ENCODE measurements at places on chromosomes 6 and 20. TPM values are rescaled to one million over a fixed set of nuclear protein-coding genes. Genes with fewer than 3 reads are reported as not detected.

The TP53TG5 gene
- not detected for total RNA-seq

The GNAS gene
- 756 TPM for total RNA-seq

The RAMACL gene
- total RNA-seq: 0.13 TPM

The GTSF1L gene
- not detected for total RNA-seq

The GABRR1 gene
- not detected for total RNA-seq

The RFX6 gene
- total RNA-seq: not detected

The REPS1 gene
- 28.6 TPM for total RNA-seq

The NR2E1 gene
- 0.13 TPM for total RNA-seq

The ADGRF4 gene
- 0.10 TPM for total RNA-seq

The MAFB gene
- total RNA-seq: 0.28 TPM

The TBXT gene
- total RNA-seq: not detected

The AGER gene
- 3.7 TPM for total RNA-seq

The ATAT1 gene
- 15.8 TPM for total RNA-seq

The OTOR gene
- not detected for total RNA-seq

The WFDC12 gene
- total RNA-seq: not detected

The TOX2 gene
- total RNA-seq: 85.4 TPM

The GNMT gene
- 0.72 TPM for total RNA-seq

The BHLHE23 gene
- total RNA-seq: not detected

The HSPA12B gene
- 0.21 TPM for total RNA-seq

The PREX1 gene
- total RNA-seq: 20.0 TPM

The CARMIL1 gene
- 4.0 TPM for total RNA-seq

The ADGB gene
- total RNA-seq: not detected

The CST2 gene
- total RNA-seq: not detected

The TSPO2 gene
- total RNA-seq: not detected

The TINAG gene
- total RNA-seq: not detected
